ENCODE measurements at places on chromosomes 1 and 21.

- no peak for DNase-seq
Observed at GRCh38 chr1:89363638-89364536, at the start of gene GBP6. GBP6 (plus strand) TSS chr1:89364059; CDS start chr1:89368552, 4,493 bp downstream.

DNA sequence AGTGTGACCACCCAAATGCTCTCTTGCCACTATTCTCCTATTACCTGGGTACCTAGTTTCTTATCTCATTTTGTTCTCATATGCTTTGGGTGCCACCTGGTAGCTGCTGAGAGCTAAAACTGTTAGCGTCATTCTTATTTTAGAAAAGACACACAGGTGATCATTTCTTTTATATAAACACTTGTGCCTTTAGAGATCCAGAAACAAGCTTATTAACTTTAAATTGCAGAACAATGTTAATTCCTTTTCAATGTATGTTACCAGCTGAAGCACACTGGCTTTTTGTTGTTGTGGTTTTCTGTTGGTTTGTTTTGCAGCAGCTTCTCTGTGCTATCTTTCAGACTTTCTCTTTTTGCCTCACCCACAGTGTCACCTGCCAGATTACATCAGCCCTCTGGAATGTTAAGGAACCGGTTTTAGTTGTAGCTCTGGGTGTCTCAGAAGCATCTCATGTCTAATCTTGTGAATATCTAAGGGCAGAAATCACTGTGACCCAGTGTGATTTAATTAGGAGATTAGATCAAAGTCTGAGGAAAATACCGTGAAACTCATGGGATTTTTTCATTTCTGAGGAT is 43.4 kb upstream of the SLC19A2 start:
- no peak for DNase-seq

GRCh38 chr1:58809325-58810010 is 25.6 kb upstream of the JUN start:
- no peak for DNase-seq

- DNase-seq: no peak
Observed at GRCh38 chr21:46369520-46370235, 45.7 kb downstream of the PCNT start.

DNA sequence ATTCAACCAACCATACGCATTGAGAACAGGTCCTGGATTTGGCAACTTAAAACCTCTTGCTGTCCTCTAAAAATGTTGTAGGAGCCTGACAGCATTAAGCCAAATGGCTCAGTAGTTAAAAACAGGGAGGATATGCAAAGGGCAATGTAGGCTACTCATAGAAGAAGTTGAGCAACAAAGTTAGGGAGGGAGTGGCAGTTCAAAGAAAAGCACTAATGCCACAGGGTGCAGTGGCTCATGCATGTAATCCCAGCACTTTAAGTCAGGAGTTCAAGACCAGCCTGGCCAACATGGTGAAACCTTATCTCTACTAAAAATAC is 92.9 kb upstream of the ERG start:
- DNase-seq: no peak

- no peak for DNase-seq
Observed at GRCh38 chr21:33384841-33385331, 18.3 kb upstream of the IFNGR2 start.

DNA sequence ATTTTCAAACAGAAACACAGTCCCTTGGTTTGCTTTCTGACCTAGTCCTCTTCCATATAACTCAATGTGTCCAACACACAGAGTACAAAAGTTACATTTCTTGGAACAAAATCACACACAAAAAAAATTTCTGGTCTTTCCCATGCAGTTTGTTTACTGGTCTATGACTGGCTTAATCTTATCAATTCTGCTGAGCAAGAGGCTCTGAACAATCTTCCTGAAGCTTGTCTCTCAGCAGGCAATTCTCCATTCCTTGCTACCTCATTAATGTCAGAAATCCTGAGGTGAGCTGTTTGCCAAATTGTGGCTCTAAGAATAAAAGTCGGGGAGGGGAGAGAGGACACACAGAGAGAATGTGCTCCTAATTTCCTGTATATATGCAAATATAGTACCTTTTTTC is 423.6 kb downstream of the HLX start:
- no peak for DNase-seq

- no peak for DNase-seq
Observed at GRCh38 chr1:91940496-91940895, 8.7 kb upstream of the BRDT start.

- no peak for DNase-seq
Observed at GRCh38 chr1:50369830-50370229, 53.4 kb downstream of the DMRTA2 start.

DNA sequence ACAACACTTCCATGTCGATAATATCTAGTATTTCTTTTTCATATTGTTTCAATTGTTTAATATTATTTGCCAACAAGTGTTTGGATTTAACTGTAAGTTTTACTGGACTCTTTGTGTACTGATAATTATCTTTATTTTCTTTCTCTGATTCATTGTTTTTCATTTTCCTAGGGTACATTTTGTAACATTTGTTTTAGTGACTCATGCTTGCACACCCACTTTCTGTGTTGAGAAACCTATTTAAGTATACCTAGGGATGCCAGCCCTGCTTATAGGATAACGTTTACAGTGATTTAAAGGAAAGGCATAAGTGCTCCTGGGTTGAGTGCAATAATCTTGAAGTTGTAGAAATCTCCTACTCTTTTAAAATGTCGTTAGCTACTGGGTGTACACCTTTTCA is 1386.0 kb upstream of the ADGRL4 start:
- DNase-seq: no peak

- DNase-seq: no peak
Observed at GRCh38 chr21:44377201-44377921, 23.9 kb downstream of the TRPM2 start.

GRCh38 chr1:156766298-156767100 is 836 bp upstream of the PRCC start:
- DNase-seq: no peak

GRCh38 chr1:9079988-9080704 is 10.7 kb upstream of the SLC2A5 start:
- no peak for DNase-seq

DNA sequence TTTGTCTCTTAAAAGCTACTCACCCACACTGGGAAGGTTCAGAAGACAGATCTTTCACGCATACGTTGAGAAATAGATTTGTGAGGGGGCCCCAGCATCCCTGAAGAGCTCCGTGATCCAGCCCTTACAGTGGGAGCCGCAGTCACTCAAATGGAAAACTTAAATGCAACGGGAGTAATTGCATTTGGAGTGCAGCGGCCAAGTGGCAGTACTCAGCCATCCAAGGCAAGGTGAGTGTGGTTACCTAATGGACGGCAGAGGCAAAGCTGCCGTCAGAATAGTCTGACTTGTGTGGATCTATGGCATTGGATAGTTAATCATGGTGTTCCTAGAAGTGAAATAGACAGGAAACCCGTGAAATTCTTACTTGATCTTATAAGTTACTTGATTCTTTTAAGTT is 5.1 kb downstream of the SPSB1 start:
- no peak for DNase-seq

GRCh38 chr1:230661976-230662375 is 19.7 kb downstream of the COG2 start:
- no peak for DNase-seq

DNA sequence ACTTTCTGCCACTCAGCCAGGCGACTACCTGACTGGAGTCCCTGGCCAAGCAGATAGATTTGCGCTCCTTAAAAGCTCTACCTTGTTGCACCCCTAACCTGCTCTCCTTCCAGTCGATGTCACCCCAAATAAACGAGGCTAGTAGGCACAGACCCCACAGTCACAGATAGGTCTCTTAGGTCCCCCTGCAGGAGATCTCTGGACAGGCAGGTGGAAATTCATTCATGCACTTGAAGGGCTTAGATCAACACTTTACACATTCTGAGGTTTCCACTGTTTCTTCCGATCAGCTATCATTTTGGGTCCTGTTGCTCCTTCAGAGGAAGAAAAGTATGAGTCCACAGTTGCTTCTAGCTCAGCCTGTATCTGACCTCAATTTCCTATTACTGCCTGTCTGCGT is 272.6 kb upstream of the FMN2 start:
- no peak for DNase-seq

DNA sequence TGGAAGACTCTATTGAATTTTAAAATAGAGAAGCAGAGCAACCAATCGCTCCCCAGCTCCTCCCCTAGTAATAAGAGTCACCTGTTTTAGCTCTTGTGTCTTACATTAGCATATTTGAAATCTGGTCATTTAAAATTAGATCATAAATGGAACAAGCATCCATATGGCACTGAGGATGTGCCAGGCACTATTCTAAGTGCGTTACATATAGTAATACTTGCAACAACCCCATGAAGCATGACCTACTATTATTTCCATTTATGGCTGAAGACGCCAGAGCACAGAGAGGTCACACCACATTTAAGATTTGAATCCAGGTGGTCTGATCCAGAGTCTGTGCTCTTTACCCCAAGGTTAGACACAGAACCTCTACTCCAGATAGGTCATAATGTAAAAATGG is 82.0 kb upstream of the HIVEP3 start:
- DNase-seq: no peak

- no peak for DNase-seq
Observed at GRCh38 chr1:12505231-12505630, 112.8 kb downstream of the DHRS3 start.

DNA sequence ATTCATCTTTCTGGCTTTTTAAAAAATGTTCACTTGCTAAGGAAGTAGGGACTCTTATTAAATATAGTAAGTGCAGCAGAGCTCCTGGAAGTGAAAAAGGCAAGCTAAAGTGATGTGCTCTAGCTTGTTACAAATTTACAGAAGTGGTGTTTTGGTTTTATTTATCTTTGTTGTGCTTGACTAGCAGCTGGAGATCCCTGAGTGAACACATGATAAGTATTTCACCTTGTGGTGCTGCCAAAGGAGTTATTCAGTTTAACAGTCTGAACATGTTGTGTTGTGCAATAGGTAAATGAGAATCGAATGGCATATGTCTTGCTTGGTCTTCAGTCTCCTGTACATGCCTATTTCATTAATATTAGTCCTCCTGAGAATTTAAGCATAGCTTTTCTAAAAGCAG is 315.7 kb downstream of the TPR start:
- DNase-seq: no peak

GRCh38 chr1:82116105-82116504 is 315.4 kb downstream of the ADGRL2 start:
- DNase-seq: no peak

GRCh38 chr1:97074771-97075170 is 353.2 kb downstream of the PTBP2 start:
- DNase-seq: no peak

DNA sequence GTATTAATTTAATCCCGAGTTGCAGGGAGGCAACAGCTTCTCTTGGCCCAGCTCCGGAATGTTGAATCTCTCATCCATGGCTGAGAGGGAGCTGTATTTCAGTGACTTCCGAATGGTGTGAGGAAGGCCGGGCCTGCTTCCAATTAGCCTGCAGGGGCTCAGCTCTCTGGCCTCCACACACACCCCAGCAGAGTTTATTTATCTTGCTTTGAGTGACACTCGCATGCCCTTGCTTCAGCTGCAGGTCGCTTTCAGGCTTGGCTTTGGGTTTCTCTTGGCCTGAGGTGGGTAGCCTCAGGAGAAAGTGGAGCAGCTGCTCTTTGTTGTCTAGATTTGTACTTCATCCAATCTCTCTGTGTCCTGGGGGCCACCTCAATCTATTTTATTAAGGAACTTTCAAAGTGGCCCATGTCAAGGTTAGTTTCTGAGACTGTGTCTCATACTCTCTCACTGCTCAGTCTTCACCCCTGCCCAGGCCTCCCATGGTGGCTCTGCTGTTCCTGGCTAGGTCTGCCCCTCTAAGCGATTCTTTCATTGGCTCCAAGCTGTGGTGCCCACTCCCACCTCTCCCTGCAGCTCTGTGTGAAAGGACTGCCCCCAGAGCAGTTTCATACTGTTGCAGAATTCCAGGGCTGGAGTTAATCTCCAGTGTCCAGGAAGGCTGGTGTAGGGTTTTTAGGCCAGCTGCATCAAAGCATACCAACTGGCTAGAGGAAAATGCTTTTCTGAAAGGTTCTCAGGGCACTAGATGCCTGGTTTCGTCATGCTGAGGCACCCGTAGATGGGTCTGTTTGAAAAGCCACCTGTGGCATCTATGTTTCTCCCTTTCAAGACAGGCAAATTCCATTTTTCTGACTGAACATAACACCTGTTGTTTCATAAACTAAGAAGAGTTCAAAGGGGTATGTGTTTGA is 153.5 kb downstream of the PLXNA2 start:
- no peak for DNase-seq

DNA sequence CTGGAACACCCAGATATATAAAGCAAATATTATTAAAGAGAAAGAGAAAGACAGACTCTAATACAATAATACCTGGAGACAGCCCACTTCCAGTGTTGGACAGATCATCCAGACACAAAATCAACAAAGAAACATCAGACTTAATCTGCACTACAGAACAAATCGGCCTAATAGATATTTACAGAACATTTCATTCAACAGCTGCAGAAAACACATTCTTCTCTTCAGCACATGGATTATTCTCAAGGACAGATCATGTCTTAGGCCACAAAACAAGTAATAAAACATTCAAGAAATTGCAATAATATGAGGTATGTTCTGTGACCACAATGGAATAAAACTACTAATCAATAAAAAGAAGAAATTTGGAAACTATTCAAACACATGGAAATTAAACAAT is 398.3 kb upstream of the DUSP10 start:
- DNase-seq: no peak

DNA sequence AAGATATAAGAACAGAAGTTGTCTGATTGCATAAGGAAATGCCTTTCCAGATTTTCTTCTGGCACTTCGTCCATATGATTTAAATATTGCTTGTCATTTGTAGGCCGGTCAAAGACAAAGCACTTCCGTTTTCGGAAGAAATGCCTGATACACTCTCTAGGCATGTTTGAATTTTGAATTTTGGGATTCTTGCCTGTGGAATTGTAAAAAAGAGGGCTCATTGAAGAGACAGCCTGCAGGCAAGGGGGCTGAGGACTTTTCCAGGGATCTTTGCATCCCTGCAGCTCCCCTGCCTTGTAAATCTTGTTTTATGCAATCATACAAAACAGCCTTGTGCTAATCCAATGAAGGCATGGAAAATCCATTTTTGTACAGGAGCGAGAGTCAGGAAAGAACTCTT is 7.4 kb downstream of the GBP4 start:
- no peak for DNase-seq

- no peak for DNase-seq
Observed at GRCh38 chr1:111504097-111504496, 664 bp upstream of the ADORA3 start.

- DNase-seq: no peak
Observed at GRCh38 chr21:37208741-37209225, 58.4 kb downstream of the VPS26C start.

DNA sequence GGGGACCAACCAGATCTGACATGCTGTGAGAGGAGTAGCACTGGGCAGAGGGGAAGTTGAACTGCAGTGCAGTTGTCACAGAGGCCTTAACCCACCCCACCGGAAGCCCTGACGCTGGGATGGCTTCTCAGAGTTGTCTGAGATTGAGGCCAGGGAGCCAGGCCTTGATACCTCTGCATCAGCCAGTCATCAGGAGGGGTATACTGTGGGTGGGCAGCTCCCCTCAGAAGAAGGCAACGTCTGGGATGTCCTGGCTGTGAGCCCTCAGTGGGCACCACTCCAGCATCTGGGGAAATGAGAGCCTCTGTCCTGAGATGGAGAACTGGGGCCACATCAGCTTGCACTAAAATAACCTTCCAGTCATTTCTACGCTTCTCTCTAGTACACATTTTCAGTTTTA is 47.9 kb upstream of the BCAR3 start:
- DNase-seq: no peak

GRCh38 chr1:204255225-204255624 is 41.4 kb upstream of the GOLT1A start:
- no peak for DNase-seq

Data from naive B cell (primary cell).